ENCODE measurements at places on chromosomes 2 and 18. TPM values are rescaled to one million over a fixed set of nuclear protein-coding genes. Genes with fewer than 3 reads are reported as not detected.

Gene CDK5R2
- total RNA-seq: not detected

Gene KRTCAP3
- total RNA-seq: 1.4 TPM

Gene CHRND
- not detected for total RNA-seq

Gene TUBA4B
- total RNA-seq: not detected

Gene CD8B
- total RNA-seq: not detected

Gene RAD51AP2
- not detected for total RNA-seq

Gene RPS27A
- total RNA-seq: 580 TPM

Gene PCARE
- not detected for total RNA-seq

Gene ALK
- total RNA-seq: not detected

Gene XDH
- total RNA-seq: 0.23 TPM

Gene C1GALT1C1L
- total RNA-seq: not detected

Gene KCNF1
- total RNA-seq: not detected

Gene CHRNG
- not detected for total RNA-seq

Gene IHH
- 0.19 TPM for total RNA-seq

Gene TXNDC2
- 0.28 TPM for total RNA-seq

Gene ANKRD30BL
- not detected for total RNA-seq

Gene DNAJC5G
- not detected for total RNA-seq

Gene PRKAG3
- not detected for total RNA-seq

Gene ATG4B
- 57.2 TPM for total RNA-seq

Gene GLI2
- 37.0 TPM for total RNA-seq

Gene DUSP19
- 4.1 TPM for total RNA-seq

Gene C2orf80
- total RNA-seq: not detected

Gene LBX2
- total RNA-seq: 2.3 TPM

Gene SERPINB2
- total RNA-seq: not detected

Gene ACKR3
- 56.6 TPM for total RNA-seq

Gene ANKRD23
- total RNA-seq: 4.4 TPM

Gene CD302
- total RNA-seq: 10.6 TPM

Gene CD226
- total RNA-seq: 0.82 TPM

Gene CYTIP
- total RNA-seq: 0.27 TPM

Gene HOXD8
- not detected for total RNA-seq

Gene KLHL41
- 1.4 TPM for total RNA-seq

Gene SLC16A14
- 4.9 TPM for total RNA-seq

Gene RDH14
- total RNA-seq: 17.3 TPM

Gene CIB4
- total RNA-seq: not detected

Gene CCBE1
- total RNA-seq: 1.8 TPM

Gene RANBP2
- 52.7 TPM for total RNA-seq

Gene PJVK
- 3.7 TPM for total RNA-seq

Gene RTP5
- not detected for total RNA-seq

Data from chondrocyte (in vitro differentiated cells).